Ovary (tissue), 10 donors: ENCODE measurements at places on chromosomes 2 and 18. TPM values are rescaled to one million over a fixed set of nuclear protein-coding genes. Genes with fewer than 3 reads are reported as not detected.

Gene FSIP2
- total RNA-seq, result 0.61 TPM

DNA sequence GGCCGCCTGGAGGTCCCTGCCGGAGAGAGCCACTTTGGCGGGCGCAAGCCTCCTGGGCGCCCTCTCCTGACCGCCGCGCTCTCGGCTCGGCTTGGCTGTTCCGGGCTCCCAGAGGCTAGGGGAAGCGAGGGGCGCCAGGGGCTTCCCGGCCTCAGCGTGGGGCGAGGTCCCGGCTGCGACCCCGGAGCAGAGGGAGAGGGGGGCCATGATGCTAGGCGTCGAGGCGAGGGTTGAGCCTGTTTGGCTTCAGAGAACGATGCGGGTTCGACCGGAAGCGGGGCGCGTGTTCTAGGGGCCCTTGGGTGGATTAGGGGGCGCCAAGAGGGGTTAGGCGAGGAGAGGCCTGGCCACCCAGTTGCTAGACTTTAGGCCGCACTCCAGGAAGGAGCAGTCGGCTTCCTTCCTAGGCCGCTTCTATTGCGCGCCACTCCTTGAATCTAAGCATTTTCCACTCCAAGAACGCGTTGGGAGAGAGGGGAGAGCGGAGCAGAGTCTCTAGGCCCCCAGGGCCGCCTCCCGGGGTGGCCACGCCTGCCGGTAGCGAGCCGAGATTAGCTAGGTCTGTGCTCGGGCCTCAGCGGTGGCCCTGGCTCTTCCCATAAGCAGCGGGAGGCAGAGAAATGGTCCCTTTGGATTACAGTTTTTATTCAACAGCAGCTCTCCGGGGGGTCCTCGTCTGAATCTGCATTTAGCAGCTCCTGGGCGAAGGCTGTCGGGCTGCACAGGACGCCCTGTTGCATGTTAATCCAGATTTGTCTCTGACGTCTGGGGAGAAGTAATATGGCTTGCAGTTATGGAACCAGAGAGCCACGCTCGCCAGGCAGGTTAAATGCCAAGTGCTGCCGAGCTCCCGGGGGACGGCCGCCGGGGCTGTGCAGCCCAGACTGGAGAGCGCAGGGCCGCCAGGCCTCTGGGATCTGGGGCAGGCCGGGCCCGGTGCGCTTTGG, 11.3 kb downstream of the MEIS1 start:
- no peaks in the 10 kb centered on the region for H3K4me1 ChIP-seq
- no peaks in the 10 kb centered on the region for H3K36me3 ChIP-seq
- peak overlapping the region; percentile 49 for H3K4me3 ChIP-seq
- no peaks in the 10 kb centered on the region for H3K27me3 ChIP-seq

Gene PKDCC
- total RNA-seq, result 274 TPM

Gene APCDD1
- total RNA-seq, result 46.4 TPM

Gene CENPA
- total RNA-seq, result not detected

- DNase-seq, result no peak
- no peak overlapping the region for H3K27ac ChIP-seq
- no peaks in the 10 kb centered on the region for H3K36me3 ChIP-seq
- H3K4me3 ChIP-seq, result no peak overlapping the region
- H3K4me1 ChIP-seq, result peaks cover 6% of the 10 kb centered on the region
- no peaks in the 10 kb centered on the region for H3K27me3 ChIP-seq
Observed at GRCh38 chr2:37896319-37896718, 28.8 kb upstream of the RMDN2 start.

Gene SERPINB13
- not detected for total RNA-seq
